H4 (cell line): ENCODE measurements at places on chromosomes 1 and 21. TPM values are rescaled to one million over a fixed set of nuclear protein-coding genes. Genes with fewer than 3 reads are reported as not detected.

NHLH2 gene
- not detected in 2 replicates for total RNA-seq

FAM131C gene
- 0.08 and 0.62 TPM in 2 replicates for total RNA-seq

S100A12 gene
- total RNA-seq, result not detected in 2 replicates

WNT3A gene
- not detected in 2 replicates for total RNA-seq

DNA sequence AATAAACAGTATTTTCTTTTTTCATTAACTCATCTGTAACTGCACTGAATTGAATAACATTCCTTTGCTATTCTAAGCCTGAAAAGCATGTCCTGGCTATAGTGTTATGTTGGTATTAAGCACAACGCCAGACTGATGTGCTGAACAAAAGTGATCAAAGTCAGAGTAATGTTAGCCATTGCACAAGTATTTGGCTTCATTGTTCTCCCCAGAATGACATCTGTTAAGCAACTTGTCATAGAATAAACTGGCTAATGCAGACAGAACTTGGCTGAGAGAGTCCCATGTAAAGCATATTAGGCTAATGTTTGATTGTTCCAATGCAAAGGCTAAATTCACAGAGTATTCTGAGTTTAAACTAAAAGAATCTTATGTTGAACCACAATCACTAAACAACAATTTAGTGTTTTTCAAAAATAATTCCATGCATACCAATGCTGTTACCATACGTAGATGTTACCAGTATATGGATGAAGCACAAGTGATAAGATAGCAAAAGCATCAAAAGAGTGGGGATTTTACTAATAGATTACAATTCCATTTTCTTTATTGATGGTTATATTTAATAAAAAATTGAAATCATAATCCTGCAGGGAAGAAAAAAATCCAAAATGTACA is 235.3 kb upstream of the DMRTA2 start:
- DNase-seq, result no peak
